ENCODE measurements at places on chromosomes 12 and 14.

DNA sequence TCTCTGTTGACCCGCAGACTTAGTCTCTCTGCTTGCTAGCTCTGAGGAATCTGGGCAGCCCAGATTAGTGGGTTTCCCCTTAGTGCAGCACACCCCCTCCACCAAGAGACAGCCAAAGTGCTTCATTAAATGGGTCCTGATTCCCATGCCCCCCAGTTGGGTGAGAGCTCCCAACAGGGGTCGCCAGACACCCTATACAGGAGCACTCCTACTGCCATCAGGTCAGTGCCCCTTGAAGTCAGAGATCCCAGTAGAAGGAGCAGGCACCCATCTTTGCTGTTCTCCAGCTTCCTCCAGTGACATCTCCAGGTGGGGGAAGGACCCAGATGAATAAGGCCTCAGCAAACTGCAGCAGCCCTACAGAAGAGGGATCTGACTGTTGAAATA is 36.7 kb upstream of the C14orf132 start:
- DNase-seq, result no peak

GRCh38 chr14:41950428-41951151 is 343.9 kb downstream of the LRFN5 start:
- no peak for DNase-seq

GRCh38 chr12:104360983-104361707 is 57.6 kb downstream of the EID3 start:
- no peak for DNase-seq

- DNase-seq, result no peak
Measured at GRCh38 chr12:130954544-130954831, 781 bp downstream of the ADGRD1 start.
